ENCODE measurements at places on chromosomes 12 and 14.

DNA sequence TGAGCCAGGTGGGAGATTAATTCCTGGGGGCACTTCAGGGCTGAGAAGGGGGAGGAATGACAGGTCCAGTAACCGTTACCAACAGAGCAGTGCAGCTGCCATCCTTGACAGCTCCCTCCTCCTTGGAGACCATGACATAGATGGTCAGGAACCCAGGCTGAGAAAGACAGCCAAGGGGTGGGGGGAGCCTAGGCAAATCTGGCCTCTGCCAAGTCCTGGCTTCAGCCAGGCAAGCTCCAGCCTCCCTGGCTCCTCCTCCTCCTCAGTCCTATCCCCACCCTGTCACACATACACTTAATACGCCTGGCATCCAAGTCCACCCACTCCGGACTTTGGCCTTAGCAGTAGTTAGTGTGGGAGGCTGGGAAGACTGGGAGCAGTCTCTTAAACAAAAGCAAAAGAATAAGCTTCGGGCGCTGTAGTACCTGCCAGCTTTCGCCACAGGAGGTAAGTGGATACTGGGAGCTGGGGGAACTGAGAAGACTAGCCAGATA, at the start of gene RDH5:
RDH5 (plus strand) TSS at position 323 of the 494 bp plus-strand sequence. CDS start 792 bp downstream, outside the sequence.
- no peak for DNase-seq

DNA sequence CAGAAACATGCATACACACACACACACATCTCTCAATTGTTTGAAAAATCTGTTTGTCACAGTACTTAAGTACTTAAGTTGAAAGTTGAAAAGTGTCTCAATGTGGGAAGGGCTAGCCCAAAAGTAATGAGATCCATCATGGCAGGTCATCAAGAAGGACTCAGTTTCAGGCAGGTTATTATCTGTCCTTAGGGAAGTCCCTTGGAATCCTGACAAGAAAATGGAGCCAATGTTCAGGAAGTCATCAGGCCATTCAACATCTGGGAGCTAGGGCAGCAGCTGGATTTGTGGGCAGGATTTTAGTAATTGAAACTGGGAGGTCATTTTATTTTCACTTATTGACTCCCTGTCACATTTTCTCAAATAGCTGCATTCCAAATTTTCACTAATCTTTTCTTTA, 56.0 kb downstream of the MSRB3 start:
- no peak for DNase-seq

DNA sequence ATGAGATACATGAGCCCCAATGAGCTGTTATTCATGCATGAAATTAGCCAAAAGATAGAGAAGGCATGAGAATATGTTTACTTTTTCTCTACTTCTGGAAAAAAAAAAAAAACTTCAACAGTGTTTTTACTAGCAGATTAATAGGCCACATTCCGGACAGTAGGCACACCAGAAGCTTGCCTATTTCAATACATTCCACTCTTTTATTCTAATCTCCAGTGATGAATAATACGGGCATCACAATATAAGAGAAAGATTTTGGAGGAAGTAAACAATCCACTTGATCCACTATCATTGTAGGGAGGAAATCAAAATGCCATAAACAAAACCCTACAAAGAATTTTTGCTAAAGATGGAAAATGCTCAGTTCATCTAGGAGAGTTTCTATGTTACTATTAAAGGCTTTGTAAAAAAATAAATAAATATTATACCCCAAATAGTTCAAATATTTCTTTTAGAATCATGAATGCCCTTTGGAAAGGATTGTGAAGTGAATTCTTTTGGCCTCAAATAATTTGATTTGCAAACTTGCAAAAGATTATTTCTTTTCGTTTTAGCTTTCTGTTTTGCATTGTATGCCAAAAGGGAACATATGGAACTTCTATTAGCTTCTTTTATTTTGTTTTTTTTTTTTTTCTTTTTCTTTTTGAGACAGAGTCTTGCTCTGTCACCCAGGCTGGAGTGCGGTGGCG, 232.6 kb downstream of the EPS8 start:
- no peak for DNase-seq

DNA sequence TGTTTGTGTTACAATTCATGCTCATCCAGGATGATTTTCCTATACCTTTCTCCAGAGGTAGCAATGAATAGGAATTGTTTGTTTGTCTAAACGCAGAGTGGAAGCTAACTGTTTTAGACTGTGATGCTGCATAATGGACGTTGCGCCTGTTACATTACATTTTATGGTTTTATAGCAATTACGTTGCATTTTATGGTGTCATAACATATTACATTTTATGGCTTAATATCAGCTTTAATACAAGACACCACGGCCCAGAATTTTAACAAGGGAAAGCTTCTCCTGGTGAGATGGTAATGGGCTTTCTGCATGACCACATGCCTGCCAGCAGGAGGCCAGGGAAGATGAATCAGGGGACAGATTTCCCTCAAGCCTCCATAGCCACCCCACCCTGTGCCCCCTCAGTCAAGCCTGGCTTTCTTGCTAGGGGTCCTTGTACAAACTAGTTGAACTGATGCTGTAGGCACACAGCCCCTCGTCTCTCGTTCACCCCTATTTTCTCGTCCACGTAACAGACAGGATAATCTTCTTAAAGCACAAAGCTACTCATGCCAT, 56.5 kb downstream of the HSPB8 start:
- DNase-seq: no peak

DNA sequence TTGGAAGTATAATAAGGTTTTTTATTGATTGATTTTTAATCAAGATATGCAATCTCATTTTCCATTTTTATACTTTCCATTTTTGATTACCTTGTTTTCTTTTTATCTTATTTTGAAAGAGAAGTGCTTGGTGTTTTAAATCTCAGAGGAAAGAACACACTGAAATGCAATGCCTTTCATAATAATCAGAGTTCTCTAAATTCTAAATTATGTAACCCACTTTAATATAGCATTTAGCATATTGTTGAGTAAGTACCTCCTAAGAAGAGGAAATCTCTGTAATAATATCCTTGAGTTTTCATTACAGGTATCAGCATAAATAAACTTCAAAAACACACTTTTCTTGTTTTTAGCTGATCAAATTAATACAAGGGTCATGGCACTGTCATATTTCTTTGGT, 96.9 kb downstream of the GTF2A1 start:
- no peak for DNase-seq

- no peak for DNase-seq
Measured at GRCh38 chr12:114912811-114913210, 228.8 kb upstream of the TBX3 start.

- DNase-seq: no peak
Measured at GRCh38 chr14:77554816-77555599, 56.4 kb upstream of the ISM2 start.

DNA sequence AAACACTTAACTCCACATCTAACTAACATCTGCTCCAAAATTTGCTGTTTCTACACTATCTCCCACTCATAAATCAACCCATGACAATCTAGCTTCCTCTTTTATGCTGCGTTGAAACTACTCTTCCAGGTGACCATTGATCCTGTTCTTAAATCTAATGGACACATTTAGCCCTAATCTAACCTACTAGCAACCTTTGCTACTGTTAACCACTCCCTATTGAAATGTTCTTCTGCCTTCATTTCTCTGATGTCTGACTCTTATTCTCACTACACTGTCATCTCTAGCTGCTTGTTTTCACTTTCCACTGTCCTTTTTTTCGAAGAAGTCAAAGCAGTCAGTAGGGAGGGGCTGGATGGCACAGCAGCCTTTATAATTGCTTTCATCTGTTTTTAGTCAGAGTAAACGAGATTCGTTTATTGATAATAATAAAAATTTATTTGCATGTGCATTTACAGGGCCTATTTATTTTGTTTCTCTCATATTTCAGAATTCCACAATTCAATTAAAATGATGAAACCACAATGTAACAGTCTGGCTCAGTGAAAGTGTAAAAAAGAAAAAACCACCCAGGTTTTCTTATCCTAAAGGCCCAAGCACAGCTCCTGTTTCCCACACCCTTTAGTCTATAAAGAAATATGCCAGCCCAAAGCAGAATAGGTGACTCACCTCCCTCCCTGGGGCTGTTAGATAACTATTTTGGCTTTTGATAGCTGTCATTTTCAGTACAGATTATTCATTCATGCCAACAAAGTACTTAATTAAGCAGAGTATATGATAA, 44.9 kb downstream of the ATP2B1 start:
- DNase-seq: no peak

GRCh38 chr14:60315196-60315990, 66.4 kb downstream of the PPM1A start:
- DNase-seq: no peak

GRCh38 chr14:41558490-41558889, 48.2 kb upstream of the LRFN5 start:
- DNase-seq: no peak

DNA sequence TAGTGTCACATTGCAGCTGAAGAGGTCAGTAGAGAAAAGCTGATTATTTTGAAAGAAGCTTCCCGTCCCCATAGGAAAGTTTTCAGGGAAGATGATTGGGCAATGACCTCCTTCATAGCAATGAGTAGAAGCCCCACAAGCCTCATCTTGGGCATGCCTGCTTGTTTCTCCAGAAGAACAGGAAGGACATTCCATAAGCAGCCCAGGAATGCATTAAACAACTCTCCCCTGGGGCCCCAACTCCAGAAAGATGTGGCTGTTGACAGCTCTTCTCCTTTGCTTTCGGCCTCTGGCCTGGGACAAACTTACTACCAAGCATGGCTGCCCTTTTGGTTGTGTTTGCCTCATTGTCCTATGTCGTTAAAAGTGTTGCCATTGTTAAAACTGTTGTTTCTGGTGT, 5.7 kb upstream of the VDR start:
- no peak for DNase-seq

DNA sequence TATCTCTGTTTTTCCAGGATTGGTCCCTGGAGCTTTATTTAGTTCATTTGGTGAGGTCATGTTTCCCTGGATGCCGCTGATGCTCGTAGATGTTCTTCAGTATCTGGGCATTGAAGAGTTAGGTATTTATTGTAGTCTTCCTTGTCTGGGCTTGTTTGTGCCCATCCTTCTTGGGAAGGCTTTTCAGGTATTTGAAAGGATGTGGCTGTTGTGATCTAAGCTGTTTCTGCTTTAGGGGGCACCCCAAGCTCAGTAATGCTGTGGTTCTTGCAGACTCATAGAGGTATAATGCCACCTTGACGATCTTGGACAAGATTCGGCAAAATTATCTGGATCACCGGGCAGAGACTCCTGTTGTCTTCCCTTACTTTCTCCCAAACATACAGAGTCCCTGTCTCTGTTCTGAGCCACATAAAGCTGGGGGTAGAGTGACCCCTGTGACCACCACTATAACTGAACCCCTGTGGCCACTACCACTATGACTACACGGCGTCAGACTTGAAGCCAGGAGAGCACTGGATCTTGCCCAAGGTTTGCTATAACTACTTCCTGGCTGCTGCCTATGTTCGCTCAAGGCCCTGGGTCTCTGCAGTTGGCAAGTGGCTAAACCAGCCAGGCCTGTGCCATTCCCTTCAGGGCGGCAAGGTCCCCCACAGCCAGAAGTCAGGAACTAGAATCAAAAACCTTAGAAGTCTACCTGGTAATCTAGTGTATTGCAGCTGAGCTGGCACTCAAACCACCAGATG, 40.9 kb downstream of the FGD4 start:
- DNase-seq: no peak

DNA sequence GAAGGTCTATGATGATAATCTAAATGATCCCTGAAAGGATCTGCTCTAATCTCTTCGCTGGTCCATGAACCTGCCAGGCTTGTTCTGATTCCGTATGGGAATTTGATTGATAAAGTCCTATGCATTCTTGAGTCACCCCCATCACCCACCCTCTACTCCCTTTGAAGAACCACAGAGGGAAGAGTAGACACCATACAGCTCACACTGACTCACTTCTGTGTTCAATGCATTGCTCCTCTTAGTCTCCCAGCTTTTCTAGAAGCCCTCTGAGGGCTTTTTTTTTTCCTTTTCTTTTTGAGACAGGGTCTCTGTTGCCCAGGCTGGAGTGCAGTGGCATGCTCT, 18.5 kb upstream of the GPRC5A start:
- no peak for DNase-seq

DNA sequence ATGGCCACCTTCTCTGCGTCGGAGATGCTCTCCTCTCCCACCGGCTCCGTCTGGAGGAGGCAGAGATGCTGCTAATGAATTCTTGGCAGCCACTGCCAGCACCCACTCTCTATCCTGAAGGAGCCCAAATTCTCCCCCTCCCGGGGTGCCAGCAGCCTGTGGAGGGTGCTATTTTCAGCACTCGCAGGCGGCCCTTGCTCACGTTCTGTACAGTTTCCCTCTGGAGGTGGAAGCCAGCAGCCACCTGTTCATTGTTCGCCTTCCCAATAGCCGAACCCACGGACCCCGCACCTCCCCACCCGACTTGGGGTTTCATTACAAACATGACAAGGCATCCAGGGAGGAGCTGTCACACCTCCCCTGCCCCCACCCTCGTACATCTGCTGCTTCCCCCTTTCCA, 27.8 kb downstream of the SNRNP35 start:
- DNase-seq: no peak

- no peak for DNase-seq
Measured at GRCh38 chr12:10740182-10740581, 17.1 kb upstream of the YBX3 start.

- DNase-seq: no peak
Measured at GRCh38 chr14:50647753-50648152, 20.4 kb downstream of the SAV1 start.

- DNase-seq: peak; percentile 30
Measured at GRCh38 chr14:58272588-58273372, 25.6 kb upstream of the ARID4A start.

DNA sequence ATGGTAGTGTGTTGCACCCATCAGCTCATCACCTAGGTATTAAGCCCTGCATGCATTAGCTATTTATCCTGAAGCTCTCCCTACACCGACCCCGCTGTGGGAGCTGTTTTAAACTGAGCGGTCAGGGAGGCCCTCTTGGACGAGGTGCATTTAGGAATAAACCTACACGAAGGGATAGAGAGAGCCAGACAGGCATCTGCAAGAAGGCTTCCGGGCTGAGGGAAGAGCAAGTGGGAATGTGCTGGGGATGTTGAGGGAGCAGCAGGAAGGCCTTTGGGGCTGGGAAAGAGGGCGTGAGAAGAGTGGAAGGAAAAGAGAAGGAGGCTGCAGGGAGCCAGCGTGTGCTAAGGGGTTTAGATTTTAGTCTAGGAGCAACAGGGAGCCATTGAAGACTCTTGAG, 34.5 kb downstream of the RPH3A start:
- DNase-seq: no peak

GRCh38 chr14:54777395-54777794, 125.2 kb downstream of the GCH1 start:
- no peak for DNase-seq

DNA sequence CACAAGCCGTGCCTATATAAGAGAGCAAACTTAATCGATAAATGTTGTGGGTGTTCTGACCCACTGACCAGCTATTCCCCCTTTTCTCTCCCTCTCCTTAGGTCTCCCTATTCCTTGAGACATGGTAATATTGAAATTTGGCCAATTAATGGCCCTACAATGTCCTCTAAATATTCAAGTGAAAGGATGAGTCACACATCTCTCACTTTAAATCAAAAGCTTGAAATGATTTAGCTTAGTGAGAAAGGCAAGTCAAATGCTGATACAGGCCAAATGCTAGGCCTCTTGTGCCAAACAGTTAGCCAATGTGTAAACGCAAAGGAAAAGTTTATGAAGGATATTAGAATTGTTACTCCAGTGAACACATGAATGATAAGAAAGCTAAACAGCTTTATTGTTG, 102.2 kb upstream of the CPNE8 start:
- DNase-seq: no peak
